Motor neuron (in vitro differentiated cells): ENCODE measurements at places on chromosomes 6 and 20.

DNA sequence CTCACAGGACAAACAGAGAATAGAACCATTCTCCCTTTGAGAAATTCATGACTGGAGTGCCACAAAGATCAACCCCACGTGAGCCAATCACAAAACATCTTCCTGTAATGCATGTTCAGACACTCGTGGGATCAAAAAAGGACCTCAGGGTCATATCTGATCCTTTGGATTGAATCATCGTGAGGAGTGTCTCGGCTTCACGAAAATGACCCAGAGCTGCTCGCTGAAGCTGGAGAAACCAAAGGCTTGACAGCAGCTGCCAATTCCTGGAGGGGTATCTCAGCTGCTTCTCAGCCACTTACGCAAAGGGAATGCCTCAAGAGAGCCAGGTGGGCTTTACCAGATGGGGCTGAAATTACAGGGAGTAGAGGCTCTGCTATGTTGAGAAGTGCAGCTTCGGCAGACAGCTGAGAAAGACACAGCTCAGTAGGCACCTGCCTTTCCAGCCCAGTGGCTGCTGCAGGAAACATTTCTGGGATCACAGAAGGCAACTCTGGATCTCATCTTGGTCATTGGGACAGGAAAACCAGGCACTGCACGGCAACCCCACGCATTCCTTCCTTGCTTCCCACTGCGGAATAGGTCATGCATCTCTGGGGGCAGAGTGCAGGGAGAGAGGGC, 813.1 kb downstream of the KIF16B start:
- no peak for ATAC-seq

DNA sequence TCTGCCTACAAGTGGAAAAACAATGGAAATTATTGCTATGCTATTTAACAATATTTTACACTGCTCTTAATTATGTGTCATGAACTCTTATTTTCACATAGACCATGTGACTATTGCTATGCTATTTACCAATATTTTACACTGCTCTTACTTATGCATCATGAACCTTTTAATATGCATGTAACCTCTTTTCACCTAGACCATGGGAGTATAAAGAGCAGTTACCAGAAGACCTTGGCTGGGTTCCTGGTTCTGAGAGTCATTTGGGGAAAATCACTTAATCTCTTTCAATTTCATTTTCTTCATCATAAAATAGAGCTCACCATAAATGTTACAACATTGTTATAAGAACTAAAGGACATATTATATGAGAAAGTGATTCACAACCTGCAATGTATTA, 223.8 kb upstream of the RNF217 start:
- no peak for ATAC-seq

DNA sequence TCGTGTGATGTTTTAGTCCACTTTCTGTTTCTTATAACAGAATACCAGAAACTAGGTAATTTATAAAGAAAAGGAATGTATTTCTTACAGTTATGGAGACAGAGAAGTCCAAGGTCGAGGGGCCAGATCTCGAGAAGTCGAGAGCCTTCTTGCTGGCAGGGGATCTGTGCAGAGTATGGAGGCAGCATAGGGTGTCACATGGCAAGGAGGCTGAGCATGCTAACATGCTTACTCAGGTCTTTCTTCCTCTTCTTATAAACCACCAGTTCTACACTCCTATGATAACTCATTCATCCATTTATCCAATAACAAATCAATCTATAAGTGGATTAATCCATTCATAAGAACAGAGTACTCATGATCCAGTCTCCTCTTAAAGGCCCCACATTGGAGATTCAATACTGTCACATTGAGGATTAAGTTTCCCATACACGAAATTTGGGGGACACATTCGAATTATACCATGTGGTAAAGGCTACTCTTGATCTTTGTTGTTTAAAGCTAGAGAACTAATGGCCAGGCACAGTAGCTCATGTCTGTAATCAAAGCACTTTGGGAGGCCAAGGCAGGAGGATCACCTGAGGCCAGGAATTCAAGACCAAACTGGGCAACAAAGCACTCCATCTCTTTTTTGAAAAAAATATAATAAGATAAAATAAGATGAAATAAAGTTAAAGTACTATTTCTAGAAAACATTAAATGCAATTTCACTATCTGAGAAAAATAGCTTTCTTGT, 2.1 kb downstream of the GOPC start:
- no peak for ATAC-seq

- ATAC-seq = no peak
These were observed 13.9 kb upstream of the SCUBE3 start for GRCh38 chr6:35199866-35200265.

DNA sequence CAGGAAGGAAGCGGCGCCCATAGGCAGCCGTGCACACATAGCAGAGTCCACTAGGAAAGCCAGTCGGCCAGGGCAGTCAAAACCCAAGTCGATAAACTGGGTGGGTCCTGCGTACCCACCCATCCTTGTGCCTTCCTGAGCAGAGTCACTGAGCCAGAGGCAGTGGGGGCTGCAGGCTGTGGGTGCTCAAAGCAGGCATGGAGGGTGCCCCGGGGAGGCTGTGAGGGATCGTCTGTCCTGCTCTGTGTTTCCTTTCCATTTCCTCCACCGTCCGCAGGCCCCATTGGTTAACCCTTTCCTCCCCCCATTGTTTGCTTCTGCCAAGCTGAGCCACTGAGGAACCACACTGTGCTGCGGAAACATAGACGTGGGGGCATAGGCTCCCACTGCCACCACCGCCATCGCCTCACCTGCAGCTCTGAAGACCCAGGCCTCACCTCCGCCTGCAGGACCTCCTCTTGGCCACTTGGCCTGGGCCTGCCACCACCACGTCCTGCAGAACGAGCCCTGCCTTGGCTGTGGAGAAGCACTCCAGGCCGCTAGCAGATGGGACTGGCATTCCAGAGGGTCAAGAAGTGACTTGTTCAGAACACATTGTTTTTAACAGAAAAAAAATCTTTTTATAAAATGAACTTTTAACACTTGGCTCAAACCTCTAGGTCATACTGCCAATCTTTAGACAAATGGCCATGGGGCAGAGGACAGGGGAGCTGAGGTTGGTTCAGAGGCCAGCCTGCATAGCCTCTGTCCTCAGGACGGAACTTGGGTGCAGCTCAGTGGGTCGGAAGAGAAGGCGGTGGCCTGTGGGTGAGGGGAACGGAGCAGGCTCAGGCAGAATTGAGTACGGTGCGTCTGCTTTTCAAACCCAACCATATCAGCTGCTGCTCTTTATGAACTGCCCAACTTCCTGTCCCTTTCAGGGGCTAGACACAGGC, 52.6 kb downstream of the TCP11 start:
- no peak for ATAC-seq

DNA sequence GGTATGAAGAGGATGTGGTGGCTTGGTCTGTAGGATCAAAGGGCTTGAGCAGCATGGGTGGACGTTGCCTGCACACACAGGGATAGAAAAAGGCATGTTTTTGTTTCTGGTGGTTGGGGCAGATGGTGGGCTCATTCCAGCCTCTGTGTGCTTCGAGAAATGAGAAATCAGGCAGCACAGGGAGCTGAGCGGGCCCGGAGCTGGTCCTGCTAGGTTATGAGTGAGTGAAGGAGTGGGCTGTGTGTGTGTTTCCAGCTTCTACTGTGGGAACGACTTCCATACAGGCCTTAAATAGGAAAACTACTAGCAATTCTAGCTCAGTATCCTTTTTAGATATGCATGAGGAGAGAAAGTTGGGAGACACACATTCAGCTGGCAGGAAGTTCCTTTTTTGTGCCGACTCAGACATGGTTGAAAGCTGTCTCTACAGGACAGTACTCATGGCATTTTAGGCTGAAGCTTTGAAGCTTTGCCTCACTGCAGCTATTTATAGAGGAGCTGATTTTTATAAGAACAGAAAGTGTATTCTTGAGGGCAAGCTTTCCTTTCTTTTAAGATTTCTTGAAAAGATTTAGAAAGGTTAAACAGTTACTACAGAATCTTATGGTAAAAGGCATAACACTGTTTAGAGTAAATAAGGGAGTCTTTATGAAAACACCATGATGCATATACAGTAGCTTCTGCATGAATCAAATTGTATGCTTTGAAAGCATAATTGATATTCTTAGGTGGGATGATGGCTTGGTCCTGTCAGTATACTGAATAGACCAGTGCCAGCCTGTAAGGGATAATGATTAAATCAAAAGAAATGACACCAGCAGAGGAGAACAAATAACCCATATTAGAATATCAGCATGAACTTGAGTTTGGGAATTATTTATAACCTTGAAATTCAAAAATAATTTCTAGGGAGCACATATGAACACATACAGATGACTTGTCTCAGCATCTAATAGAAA, 104.0 kb upstream of the MAN1A1 start:
- no peak for ATAC-seq

DNA sequence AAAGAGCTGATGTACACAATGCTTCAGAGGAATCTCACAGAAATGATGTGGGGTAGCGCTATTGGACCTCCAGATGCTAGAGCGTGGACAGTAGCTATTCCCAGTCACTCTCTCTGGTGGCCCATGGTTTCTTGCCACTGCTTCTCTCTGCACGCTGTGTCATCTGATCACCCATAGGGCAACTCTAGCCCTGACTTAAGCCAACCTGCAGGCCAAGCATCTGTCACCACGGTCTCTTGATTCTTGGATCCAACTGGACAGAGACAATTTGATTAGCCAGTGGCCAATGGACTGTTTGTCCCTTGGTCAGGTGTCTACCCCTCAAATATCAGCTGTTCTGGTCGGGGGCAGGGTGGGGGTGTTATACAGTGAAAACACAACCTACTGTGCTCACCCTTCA, 42.4 kb upstream of the TRAF3IP2 start:
- ATAC-seq = no peak

DNA sequence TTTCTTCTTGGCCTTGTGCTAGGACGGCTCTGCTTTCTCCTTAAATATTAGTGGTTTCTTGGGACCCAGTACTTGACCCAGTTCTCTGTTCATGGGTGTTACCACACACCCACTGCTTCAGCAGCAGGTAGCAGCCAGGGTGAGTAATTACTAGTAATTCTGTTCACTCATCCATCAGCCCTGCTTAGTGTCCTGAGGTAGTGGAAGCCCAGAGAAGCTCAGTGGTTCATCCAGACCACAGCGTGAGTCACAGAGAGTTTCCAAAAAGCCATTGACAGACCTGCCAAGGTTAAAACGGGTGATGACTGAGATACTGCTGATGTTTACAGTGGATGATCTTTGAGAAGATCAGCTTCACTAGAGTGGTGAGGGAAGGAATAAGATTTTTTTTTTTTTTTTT, 51.7 kb upstream of the HINT3 start:
- ATAC-seq = no peak

DNA sequence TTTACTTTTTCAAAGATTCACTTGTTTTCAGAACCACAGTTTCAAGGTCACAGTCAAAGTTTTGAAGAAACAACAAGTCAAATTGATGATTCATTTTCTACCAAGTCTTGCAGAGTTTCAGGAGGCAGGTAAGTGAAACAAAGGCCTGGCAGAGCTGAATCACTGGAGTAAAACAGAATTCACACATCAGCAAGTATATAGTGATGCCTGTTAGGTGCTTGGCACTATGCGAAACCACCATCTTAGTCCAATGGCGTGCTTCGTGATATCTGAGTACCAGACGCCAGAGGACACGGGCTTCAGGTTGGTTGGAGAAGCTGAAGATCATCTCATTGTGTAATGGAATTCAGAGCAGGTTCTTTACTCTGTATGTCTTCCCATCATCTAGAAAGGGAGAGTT, 75.9 kb downstream of the RTN4IP1 start:
- ATAC-seq = no peak

- no peak for ATAC-seq
These were observed 2.8 kb downstream of the TENT5A start for GRCh38 chr6:81749707-81750106.
